Retinal pigment epithelial cell (primary cell): ENCODE measurements at places on chromosomes 6 and 20.
A peak's percentile ranks its signal among the peaks of the same experiment; 100 is the strongest.

DNA sequence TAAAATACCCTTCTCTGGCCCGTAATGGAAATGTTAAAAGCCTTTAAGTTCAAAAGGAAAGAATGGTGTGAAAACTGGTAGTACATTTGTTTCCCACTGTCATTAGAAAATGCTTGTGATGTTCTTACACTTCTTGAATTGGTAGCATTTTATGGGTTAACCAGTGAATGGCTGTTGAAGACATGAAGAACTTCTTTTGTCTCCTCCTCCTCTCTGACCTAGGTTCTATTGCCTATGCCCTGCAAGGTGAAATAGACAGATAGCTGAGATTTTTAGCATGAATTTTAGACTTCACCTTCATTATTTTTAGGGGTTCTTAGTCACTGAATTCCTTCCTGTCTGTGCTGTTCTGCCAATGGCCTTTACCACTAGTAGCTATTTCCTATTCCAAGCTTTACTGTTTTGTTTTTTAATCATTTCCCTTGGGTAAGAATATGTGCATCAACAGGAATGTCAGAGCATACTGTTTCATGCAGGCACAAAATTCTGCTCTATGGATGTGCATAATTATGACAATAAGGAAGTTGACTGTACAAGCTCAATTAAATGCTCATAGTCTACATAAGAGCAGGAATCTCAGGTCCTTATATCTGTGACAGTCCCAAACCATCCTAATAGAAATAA, 4.9 kb downstream of the TNFAIP3 start:
- DNase-seq: no peak

GRCh38 chr6:30322527-30323501, 3.9 kb upstream of the TRIM39 start:
- DNase-seq: no peak

- peak; percentile 75 for DNase-seq
Measured at GRCh38 chr6:36028877-36029324, 1.3 kb downstream of the MAPK14 start.

GRCh38 chr20:34970193-34970840, 14.6 kb downstream of the MYH7B start:
- DNase-seq: no peak

DNA sequence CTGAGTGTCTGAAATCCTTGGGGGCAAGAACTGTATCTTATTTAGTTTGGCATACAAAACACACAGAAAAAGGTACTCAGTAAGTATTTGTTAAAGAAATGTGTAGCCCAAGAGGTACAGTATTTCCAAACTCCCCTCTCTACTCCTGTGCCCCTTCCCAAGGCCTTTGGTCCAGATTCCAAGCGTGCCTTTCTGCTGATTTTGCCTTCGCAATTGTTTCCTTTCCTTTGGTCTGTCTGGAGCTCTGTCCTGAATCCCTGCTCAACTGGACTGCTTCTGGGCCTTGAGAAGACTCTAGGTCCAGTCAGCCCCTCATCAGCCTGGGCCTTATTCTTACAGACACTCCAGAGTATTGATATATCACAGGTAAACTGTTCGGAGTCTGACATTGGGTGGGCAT, 122.2 kb upstream of the SYNCRIP start:
- DNase-seq: no peak

DNA sequence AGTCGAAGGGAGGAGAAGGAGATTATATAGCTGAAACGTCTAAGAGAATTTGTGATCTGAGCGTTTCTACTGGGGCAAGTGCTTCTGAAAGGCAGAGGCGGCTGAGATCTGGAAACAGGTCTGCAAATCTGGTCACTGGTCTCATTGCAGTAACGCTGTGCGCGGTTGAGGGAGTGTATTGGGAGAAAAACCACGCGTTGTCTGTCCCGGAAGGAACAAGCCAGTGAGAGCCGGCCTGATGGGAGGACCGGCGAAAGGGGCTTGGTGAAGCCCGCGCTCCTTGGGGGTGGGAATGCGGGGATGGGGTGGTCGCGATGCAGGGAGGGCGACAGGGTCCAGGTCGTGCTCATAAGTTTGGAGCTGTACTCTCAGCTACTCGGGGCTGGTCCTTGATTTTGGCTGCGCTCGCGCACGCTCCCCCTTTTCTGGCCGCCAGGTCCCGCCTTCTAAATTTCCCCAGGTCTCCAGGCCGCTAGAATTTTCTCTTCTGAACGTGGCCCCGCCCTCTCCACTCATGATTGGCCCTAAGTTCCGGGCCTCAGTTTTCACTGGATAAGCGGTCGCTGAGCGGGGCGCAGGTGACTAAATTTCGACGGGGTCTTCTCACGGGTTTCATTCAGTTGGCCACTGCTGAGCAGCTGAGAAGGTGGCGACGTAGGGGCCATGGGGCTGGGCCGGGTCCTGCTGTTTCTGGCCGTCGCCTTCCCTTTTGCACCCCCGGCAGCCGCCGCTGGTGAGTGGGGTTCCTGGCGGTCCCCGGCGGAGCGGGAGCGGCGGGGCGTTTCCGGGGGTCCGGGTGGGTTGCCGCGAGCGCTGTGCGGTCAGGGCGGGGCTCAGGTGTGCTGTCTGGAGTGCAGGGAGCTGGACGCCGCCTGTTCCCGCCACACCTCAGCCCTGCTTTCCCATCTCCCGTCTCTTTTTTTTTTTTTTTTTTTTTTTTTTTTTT, at the start of gene MICB:
TSS of gene MICB (plus strand) at position 615 of the 946 bp plus-strand sequence. CDS start at position 664, 49 bp downstream.
- no peak for DNase-seq

DNA sequence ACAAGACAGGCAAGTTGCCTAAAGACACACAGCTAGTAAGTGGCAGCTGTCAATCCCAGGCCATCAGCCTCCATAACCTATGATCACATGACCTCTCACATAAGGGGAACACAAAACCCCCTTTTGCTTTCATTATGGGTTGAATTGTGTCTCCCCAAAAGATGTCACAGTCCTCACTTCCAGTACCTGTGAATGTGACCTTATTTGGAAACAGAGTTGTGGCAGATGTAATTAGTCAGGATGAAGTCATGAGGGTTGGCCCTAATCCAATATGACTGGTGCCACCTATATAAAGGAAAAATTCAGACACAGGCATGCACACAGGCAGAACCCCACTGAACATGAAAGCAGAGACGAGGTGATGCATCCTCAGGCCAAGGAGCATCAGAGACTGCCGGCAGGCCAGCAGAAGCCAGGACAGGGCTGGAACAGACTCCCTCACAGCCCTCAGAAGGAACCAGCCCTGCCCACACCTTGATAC, 33.6 kb downstream of the GFOD1 start:
- DNase-seq: peak; percentile 39

DNA sequence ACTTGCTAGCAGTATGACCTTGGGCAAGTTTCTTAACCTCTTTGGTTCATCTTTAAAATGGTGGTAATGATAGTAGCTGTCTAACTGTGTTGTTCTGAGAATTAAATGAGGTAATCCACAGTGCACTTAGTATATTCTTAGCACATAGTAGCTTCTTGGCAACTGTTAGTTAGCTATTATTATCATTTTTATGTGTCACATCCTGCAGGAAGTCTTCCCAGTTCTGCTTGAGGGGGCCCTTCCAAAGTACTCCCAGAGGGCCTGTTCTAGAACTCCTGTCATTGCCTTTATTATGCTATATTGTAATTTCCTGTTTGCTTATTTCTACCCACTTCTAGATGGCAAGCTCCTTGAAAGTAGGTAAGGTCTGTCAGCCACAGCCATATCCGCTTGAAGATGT, 30.6 kb downstream of the ANKS1A start:
- DNase-seq: no peak
